ENCODE measurements at places on chromosomes 4 and X.

DNA sequence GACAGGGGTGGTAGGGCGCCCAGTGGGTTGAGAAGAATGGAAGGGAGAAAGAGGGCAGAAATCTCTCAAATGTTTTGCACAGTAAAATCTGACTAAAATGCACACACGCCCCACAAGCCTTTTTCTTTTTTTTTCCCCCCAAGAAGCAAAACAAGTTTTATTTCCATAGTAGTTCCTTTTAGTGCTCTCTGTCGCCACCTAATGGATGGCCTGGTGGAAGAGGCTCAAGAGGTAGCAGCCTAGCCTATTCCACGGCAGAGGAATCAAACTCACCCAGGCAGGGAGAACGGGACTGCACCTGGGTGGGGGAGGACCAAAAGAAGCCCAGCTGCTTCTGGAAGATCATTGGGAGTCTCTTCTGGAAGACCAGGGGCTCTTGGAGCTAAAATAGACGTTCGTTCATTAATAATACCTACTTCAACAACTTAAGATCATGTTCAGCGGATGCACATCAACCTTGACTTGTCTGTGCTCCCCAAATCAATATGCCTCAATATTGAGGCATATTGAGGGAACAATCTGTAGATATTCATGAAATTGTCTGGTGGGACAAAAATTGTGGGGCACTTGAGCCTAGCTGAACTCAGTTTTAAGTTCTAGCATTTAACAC, 31.6 kb upstream of the IRAK1 start:
- DNase-seq: peak; percentile 33

DNA sequence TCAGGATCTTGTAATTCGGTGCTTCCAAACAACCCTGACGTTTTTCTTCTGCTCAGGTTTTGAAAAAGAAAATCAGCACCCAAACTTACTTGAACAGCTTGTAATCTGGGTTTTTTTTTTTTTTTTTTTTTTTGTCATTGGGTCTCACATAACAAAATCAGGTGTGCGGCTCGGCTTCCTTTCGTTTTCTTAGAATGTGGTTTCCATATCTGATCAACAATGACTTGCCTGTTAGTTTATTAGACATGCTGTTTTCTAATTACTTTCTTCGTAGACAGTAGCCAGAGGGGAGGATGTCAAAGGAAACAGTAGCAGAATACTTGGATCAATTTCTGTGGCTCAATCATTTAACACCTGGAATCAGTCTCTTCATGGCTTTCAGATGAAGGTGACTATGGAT, 890 bp upstream of the FREM3 start:
- no peak for DNase-seq

- DNase-seq: no peak
These were observed 184.1 kb downstream of the CBR4 start for GRCh38 chr4:168825975-168826374.

DNA sequence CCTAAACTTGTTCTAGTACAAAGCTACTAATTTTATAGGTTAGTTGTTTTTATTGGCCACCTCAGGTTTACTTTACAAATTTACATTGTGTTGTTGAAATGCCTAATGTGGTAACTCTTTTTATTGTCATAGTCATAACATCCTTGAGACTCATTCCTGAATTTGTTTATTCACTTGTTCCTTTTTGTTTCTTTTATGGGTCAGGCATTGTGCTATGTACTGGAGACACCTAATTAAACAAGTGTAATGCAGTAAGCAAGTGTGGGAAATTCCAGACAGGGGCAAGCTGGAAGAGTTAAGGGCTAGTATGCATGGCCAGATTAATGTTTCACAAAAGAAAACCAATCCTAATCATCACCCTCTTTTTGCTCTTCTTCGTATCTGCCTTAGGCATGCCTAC, 30.5 kb upstream of the TTC29 start:
- no peak for DNase-seq

DNA sequence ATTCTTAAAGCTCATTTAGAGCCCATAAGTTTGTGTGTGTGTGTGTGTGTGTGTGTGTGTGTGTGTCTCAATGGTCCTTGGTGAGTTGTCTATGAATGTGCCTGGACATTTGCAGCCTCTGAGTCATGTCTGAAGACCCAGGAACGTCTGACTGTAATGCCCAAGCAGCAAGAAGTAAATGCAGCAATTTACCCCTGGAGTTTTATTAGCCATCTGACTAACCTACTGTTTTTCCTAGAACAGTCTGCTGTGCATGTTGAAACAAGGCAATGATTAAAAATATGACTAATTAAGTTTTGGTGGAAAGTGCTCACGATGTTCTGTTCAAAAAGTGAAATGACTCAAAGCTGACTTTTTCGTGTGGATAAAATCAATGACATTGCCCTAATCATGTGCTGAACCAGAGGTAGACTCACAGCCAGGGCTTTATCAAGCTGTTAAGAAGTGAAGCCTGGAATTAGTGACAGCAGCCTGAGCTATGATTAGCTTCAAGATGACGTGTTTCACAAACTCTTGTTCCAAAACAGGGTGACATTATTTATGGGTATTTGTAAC, 201.6 kb downstream of the CPE start:
- no peak for DNase-seq

- no peak for DNase-seq
These were observed 112.0 kb upstream of the MAGEB18 start for GRCh38 chrX:26026179-26026578.
